Activated T-helper 1 cell treated with anti-CD3 and anti-CD28 coated beads, Interleukin-2, amount 50 U/mL, for 16 hours (primary cell): ENCODE measurements at places on chromosomes 7 and 10.

GRCh38 chr7:150733482-150734095 is 3.6 kb upstream of the GIMAP5 start:
- DNase-seq: no peak

DNA sequence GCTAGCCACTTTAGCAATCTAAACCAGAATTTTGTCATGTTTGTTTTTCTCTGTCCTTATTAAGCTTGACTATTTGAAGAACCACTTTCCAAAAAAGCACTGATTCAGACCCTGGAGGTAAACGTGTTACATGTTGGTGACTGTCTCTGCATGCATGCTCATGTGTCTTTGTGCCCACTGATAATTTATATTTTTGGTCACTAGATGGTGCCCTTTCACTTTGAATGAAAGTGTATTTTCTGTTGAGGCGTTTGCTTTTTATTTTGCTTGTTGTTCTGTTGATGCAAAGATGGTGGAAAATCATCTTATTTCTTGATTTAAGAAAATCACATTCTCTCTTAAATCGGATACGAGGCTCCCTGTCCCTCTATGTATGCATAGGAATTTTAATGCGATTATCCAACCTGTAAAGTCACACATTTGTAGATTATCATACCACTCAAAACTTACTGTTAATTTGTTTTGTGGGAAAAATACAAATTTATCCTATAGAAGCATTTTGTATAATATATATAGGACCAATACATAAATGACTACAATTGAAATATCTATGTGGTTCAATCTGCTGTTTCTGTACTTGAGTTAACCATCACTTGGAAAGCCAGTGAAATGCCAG is 269.3 kb downstream of the BICC1 start:
- DNase-seq: no peak

DNA sequence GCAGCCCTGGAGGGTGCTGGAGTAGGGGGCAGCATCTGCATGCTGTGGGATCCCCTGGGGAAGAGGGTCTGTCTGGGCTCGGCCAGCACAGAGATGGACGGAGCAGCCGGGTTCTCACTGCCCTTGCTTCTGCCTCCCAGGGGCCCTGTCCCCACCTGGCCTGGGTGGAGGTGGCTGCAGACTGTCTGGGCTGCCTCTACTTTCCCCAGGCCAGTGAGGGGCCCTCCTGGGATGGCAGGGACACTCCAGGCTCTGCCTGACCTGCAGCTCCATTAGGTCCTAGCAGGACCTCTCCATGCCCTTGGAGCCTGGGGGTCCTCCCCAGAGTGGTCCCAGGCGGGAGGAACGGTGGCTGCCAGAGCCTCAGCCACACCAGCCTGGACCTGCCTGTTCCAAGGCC is 63.7 kb downstream of the PWWP2B start:
- no peak for DNase-seq

GRCh38 chr7:148925836-148926235 is 41.7 kb upstream of the EZH2 start:
- no peak for DNase-seq

DNA sequence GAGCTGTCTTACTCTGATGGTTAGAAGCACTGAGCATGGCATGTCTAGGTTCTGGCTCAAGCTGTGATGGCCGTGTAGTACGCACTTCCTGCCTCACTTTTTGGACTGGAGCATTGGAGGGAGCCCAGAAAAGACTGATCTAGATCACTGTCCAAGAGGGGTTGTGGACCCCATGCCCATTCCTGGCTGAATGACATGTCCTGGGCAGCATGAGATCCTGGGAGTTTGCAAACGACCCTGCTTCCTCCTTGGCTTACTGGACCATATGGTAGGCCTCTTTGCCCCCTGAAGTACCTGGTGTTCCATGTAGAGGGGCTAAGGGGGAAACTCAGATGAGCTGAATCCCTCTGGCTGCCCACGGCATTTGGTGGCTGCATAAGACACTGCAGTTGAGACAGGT is 36.7 kb downstream of the ARHGAP22 start:
- DNase-seq: no peak

GRCh38 chr10:17435187-17435586 is 19.2 kb downstream of the ST8SIA6 start:
- DNase-seq: no peak

DNA sequence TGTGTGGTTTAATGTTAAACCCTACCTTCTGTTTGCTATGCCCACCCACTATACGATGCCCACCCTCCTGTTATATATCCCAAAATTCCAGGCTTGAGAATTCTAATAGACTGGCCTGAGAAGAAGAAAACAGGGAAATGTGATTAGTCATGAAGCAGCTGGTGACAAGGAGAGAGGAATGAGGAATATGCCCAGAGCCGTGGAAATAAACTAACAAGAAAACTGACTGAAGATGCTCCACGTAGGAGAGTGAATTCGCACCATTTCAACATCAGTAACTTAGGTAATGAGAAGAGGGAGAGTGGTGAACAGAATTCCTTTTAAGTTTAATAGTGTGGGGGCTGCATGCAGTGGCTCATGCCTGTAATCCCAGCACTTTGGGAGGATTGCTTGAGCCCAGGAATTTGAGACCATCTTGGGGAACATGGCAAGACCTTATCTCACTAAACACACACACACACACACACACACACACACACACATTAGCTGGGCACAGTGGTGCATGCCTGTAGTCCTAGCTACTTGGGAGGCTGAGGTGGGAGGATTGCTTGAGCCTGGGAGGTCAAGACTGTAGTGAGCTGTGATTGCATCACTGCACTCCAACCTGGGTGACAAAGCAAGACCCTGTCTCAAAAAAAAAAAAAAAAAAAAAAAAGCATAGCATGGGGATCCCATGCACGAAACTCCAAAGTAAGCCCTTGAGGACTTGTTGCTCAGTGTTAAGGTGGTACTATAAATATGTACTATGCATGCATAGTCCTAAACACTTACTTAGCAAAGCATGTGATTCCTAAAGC is 16.1 kb upstream of the SYPL1 start:
- no peak for DNase-seq

DNA sequence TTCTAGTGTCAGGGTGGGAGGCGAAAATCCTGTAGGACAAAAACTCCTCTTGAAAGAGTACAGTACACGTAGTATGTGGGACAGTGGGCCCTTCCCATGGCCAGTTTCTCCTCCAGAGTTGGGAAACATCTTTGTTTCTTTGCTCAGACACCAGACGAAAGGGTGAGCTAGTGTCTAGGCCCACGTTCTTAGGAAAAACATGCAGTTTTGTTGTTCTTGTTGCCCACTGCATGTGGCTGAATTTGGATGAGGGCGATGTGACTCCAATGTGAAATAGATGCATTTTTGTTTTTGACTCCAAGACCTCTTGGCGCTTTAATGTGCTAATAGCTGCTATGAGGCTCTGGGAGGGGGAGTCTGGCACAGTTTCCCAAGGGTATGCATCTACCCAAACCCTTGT is 100.8 kb downstream of the ATXN7L1 start:
- no peak for DNase-seq

DNA sequence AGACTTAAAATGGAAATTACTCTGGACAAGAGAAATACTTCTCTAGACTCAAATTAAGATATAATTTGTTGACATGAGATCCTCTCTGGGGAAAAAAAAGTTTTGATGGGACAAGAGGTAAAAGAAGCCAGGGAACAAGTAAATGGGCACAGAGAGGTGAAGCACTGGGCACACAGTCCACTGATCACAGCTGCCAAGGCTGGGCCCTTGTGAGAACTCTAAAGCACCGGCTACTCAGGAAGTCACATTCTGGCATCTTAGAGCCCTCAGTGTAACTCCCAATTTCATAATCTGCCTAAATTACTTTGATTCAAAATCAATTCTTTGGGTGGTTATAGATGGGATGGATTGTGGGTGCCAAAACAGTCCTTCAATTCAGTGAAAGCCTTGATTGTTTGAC is 123.2 kb upstream of the CACNA2D1 start:
- DNase-seq: no peak

GRCh38 chr7:49398746-49399145 is 374.7 kb upstream of the VWC2 start:
- no peak for DNase-seq

DNA sequence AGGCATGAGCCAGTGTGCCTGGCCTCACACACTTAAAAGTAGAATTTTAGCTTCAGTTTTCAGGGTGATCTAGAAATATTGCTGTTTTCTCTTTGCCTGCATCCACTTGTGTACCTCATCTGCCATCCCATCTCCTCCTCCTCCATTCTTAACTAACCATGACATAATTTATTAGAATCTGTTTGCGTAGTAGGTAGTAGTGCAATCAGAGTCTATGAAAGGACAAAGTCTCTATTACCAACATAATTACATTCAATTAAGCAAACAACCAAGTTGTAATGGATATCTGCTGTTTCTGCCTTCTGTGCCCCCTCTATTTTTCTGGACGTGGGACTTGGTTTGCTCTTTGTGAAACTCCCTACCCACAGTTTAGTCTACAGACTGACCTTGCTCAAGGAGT is 72.9 kb downstream of the CDK14 start:
- DNase-seq: no peak

DNA sequence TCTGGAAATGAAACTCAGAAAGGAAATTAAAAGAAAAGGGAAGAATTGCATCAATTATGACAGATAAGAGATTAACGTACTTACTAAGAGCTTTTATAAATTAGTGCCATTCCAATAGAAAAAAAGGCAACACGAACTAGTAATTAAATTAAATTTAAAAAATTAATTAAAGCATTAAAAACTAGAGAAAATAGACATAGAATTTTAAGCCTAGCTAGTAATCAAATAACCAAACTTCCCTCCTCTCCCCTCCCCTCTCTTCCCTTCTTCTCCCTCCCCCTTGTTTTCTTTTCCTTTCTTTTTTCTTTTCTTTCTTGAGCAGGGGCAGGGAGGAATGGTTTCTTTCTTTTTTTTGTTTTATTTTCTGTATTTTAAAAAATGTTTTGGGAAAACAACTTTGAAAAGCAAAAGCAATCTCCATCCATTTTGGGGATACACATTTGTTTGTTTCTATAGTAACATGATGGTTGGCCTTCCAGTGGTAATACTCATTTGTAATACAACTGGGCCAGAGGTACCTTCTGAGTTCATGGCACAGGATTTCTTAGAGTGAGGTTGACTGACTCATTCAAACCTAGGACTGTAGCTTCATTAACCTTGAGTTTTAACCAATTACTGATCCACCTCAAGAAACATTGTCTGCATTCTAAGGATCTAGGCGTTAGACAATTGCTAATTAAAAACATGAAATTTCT is 132.6 kb downstream of the ST7 start:
- no peak for DNase-seq

DNA sequence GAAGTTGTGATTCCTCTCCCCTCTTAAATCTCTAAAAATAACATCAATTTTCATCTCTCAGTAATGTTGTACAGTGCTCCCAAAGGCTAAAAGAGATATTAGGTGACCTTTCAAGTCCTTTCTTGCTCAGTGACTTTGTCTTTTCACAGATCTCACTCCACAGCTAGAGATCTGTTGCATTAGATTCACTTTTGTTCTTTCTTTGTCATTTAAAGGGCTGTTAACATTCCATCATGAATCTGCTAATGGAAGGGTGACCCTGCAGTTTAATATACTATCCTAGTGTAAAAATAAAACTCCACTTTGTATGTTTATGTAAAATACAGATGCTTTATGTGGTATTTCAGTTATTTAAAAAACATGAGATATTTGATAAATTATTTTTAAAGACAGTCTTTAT is 30.5 kb downstream of the GNAI1 start:
- DNase-seq: no peak

DNA sequence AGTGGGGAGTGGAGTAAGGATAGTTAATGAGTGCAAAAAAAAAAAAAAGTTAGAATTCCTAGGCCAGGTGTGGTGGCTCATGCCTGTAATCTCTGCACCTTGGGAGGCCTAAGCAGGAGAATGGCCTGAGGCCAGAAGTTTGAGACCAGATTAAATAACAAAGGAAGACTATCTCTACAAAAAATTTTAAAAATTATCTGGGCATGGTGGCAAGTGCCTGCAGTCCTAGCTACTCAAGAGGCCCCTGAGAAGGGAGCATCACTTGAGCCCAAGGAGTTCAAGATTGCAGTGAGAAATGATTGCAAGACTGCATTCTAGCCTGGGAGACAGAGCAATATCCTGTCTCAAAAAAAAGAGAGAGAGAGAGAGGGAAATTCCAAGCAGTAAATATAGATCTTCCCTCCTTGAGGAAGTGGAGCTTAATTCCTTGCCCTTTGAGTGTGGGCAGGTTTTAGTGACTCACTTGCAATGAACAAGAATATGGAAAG is 19.5 kb upstream of the CSTF2T start:
- DNase-seq: no peak

GRCh38 chr7:24378871-24379616 is 95.1 kb downstream of the NPY start:
- DNase-seq: no peak
